AG08396 (cell line): ENCODE measurements at places on chromosomes 7 and 10.

DNA sequence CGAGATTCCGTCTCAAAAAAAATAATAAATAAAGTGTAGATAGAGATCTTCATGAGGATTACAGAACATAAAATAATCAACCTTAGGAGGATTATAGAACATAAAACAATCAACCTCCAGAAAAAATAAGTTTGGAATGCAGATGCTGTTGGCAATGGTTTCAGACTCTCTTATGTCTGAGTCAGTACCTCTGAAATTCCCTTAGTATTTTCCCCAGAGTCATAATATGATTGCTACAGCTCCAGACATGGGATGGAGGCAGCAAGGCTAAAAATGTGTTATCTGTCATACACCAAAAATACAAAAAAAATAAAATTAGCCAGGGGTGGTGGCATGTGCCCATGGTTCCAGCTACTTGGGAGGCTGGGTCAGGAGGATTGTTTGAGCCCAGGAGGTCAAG, 22.2 kb downstream of the CADPS2 start:
- no peak for DNase-seq

DNA sequence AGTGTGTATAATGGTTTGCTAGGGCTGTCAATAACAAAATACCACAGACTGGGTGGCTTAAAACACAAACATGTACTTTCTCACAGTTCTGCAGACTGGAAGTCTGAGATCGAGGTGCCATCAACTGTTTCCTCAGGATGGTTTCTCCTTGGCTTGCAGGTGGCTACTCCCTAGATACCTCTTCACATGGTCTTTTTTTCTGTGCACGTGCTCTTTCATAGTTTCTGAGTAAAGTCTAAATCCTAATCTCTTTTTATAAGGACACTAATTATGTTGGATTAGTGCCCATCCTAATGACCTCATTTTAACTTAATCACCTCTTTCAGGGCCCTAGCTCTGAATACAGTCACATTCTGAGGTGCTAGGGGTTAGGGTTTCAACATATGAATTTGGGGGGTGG, 65.9 kb downstream of the AMPH start:
- DNase-seq, result no peak

- no peak for DNase-seq
Observed at GRCh38 chr7:91636129-91636724, 244.3 kb downstream of the MTERF1 start.

GRCh38 chr7:16365952-16366351, 55.4 kb downstream of the CRPPA start:
- DNase-seq, result no peak

DNA sequence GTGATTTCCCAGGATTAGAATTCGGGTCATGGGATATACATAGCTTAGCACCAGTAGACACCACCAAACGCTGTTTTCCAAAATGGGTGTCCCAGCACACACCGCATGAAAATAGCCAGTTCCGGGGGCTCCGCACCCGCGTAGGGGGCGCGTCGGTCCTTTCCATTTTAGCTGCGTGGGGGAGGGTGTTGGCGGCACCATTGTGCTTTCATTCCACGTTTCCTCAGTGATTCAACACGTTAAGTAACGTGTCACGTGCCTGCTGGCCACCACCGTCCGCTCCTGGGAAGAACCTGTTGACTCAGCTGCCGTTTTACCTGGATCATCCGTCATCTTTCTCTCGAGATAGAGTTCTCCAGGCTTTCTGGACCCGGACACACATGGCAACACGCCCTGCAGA, 25.6 kb upstream of the ADGRA1 start:
- no peak for DNase-seq
